ENCODE measurements at places on chromosomes 7 and 10.

- DNase-seq, result no peak
Measured at GRCh38 chr10:132524443-132525285, 12.9 kb upstream of the INPP5A start.

- no peak for DNase-seq
Measured at GRCh38 chr10:107433605-107434004, 269.1 kb upstream of the SORCS1 start.

GRCh38 chr7:100406767-100407166 lies 21.7 kb downstream of the ZCWPW1 start:
- no peak for DNase-seq

- DNase-seq, result no peak
Measured at GRCh38 chr10:102633287-102633686, 11.0 kb upstream of the TRIM8 start.

DNA sequence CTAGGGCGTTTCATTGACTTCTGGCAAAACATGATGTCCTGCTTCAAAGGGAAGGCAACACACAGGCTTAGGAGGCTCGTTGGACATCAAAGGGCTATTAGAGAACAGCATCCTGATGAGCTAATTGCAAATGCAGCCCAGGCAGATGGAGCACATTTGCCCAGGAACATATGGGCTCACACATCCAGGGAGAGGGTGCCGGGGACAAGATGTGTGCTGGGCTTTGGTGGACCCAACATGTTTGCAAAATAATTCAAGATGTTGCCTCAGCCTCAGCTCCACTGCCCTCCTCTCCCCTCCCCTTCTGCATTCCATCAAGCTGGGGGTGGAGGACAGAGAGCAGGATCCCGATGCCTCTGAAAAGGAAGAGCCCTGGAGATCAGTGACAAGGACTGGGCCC lies 217.1 kb upstream of the ZMIZ1 start:
- DNase-seq, result no peak

GRCh38 chr7:75988568-75989499 lies 5.6 kb downstream of the TMEM120A start:
- DNase-seq, result no peak

- no peak for DNase-seq
Measured at GRCh38 chr10:47454008-47454779, 29.7 kb downstream of the ANXA8 start.

- DNase-seq, result no peak
Measured at GRCh38 chr10:93065675-93066543, 5.3 kb downstream of the CYP26C1 start.

DNA sequence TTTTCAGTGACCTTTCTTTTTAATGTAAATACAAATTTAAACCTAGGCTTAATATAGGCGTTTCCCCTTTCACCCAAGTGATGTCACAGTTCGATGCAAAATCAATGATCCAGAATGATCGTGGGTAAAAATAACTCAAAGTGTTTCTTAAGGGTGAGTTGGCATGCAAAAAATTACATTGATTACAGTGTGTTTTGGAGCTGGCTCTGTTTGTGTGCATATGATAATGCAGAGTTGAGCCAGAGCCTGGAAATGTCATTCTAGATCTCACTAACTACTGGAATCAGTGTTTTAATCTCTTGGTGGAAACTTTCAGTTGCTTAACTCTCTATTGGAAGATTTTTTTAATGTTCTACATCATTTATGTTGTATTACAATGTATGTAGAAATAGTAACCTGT lies 72.5 kb upstream of the MXI1 start:
- DNase-seq, result no peak

DNA sequence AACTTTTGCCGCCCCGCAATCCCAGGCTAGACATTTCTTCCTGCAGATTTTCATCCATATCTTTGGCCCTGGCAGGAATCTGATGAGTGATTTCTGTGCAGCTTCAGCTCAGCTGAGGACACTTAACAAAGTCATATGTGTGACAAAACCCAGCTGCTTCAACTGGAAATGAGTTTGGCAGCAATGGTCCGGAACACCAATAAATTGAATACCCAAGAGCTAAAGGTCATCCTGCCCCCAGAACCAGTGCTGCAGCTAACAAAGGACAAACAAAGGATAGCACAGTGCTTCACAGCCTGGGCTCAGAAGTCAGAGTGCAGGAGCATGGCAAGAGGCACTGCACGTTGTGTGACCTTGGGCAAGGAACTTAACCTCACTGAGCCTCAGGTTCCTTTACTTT lies 40.0 kb upstream of the TRIL start:
- no peak for DNase-seq

- no peak for DNase-seq
Measured at GRCh38 chr7:83629117-83629880, 19.6 kb downstream of the SEMA3E start.

DNA sequence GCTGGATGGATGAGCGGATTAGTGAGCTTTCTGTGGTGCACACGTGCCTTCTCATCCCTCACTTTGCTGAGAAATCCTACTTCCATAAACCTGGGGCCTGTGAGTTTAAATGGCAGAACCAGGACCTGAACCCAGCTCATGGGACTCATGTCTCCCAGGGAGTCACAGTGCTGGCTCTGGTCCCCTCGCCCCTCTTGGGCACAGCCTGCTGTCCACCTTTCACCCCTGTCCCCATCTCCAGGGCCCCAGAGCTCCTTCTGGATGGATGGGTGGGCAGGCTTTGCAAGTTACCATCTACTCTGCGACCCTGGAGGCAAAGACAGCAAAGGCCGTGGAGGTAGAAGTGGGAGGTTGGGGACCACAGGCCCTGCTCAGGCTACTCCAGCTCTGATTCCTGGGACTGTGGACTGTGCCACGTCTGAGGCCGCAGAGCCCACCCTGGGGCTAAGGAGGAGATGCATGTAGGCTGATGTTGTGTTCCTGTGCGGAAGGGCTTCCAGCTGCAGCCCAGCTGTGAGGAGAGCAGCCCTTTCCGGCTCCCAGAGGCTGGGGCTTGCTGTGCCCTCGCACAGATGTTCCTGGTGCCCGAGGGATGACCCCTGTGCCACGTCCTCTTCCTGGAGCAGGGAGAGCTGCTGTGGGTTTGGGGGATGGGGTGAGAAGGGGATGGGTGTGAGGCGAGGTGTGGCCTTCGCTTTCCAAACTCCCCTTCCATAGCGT lies 40.3 kb downstream of the PRF1 start:
- no peak for DNase-seq

GRCh38 chr10:87508837-87509236 lies 4.1 kb downstream of the MINPP1 start:
- no peak for DNase-seq

DNA sequence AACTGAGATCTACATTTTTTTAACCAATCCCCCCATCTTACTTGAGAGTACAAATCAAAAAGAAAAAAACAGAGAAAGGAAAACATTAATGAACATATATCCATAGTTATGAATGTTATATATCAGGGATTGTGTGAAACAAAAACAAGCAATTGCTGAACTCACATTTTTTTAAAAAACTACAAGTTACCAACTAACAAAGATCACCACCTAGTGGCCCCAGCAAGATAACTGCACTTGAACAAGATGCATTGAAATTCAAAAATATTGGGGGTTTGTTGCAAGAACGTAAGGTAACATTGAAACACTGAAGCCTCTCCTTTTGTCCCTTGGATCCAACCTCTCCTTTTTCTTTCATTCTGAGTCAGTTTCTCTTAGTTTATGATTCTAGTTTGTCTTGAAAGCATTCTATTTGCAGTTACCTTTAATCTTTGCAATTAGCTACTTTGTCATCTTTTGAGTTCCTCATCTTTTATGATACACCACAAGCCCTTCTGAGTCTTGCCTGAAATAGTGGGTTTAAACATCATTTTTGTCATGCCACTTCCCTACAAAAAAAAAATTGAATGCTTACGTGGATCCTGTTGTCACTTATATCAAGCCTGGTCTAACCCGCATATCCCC lies 87.3 kb upstream of the TES start:
- no peak for DNase-seq

DNA sequence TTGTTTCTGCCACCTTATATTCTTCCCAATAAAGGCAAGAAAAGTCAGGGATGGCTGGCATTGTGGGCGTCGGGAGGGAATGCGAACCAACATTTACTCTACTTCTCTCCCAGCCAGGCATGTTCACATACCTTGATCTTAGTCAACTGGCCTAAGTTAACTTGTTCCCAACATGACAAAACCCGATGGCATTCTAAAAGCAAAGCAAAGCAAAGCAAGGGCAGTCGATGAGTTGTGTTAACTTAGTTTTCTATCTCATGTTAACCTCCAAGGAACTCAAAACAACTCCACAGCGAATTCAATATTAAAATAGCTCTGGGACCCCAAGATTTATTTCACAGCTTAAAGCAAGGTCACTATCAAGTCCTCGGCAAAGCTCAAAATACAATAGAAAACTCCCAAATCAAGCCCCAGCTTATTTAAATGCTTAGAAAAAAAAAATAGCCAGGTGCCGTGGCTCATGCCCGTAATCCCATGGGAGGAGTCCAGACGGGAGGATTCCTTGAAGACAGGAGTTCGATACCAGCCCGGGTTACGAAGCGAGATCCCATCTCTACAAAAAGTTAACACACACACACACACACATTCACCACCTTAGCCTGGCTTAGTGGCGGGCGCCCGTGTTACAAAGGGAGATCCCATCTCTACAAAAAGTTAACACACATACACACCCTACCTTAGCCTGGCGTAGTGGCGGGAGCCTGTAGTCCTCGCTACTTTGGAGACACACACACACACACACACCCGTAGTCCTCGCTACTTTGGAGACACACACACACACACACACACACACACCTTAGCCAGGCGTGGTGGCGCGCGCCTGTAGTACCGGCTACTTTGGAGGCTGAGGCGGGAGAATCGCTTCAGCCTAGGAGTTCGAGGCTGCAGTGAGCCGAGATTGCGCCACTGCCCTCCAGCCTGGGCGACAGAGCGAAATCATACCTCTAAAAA lies 901 bp upstream of the CCNY start:
- DNase-seq, result no peak

Measured in activated T-cell treated with anti-CD3 and anti-CD28 coated beads for 24 hours (primary cell).